Spleen (tissue), 13 donors: ENCODE measurements at places on chromosomes 7 and 10.

DNA sequence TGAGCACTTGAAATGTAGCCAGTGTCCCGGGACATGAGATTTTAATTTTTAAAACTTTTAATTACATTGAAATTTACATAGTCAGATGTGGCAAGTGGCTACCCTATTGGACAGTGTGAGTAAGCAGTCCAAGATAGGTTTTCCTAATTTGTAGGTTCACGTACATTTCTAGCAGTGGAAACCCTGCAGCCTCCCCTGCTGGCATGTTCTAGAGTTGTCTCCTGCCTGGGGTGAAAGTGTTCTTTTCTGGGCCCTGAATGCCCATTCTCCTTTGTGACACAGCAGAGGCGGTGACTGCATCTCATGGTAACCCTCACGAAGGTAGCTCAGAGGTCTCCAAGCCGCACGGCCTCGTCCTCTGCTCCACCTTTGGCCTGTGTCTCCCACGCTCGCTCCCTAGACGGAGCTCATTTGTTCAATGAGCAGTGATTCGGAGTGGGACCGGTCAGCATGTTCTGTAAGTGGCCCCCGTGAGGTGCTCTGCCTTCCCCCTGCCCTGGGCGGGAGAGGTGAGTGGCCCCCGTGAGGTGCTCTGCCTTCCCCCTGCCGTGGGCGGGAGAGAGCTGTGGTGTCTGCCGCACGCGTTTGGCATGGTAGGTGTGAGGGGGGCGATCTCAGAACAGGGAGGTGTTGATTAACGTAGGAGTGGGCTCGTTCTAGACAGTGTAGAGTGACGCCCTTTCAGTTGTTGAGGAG, 18.0 kb downstream of the WDR37 start:
- no peak for DNase-seq

GRCh38 chr10:128014236-128014635, 107.3 kb downstream of the PTPRE start:
- DNase-seq = no peak

GRCh38 chr10:109912335-109913281, 10.7 kb downstream of the XPNPEP1 start:
- no peak for DNase-seq

DNA sequence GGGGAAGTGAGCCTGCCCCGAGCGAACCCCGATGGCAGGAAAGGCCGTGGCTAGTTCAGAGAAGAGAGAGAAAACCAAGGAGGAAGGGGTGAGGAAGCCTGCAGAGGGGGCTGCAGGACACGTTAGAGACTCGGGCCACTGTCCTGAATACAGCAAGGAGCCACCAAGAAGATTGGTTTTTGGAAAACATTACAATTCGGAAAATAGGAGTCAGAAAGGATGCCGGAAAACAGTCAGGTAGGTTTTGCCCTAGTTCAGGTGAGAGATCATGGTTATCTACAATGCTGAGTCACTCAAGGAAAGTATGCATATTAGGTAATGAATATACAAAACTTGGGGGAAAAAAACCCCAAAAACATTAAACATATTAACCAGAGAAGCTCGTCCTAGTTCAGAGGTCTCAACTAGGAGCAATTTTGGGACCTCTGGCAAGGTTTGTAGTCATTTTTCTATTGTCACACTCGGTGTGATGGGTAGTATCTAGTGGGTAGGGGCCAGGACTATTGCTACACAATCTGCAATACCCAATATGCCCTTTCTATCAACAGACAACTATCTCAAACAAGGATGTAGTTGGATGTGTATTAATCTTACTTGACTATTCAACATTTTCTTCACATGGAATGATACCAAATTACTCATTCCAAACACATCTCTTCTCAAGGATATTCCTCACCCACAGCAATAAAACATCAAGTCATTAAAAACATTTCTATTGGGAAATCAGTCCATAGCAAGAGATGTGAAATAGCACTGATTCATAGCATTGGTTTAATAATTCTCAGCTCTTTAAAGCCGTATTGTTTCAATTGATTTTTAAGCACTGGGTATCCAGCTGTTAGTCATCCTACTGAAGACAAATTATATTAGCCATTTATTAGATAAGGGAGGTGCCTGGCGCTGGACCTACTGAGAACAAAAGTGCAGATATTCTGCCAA, 74.4 kb upstream of the RSU1 start:
- DNase-seq = peak; percentile 87

- DNase-seq = no peak
Observed at GRCh38 chr10:77629775-77630506, 7.7 kb downstream of the KCNMA1 start.

- no peak for DNase-seq
Observed at GRCh38 chr7:54831644-54832095, 72.7 kb upstream of the SEC61G start.

DNA sequence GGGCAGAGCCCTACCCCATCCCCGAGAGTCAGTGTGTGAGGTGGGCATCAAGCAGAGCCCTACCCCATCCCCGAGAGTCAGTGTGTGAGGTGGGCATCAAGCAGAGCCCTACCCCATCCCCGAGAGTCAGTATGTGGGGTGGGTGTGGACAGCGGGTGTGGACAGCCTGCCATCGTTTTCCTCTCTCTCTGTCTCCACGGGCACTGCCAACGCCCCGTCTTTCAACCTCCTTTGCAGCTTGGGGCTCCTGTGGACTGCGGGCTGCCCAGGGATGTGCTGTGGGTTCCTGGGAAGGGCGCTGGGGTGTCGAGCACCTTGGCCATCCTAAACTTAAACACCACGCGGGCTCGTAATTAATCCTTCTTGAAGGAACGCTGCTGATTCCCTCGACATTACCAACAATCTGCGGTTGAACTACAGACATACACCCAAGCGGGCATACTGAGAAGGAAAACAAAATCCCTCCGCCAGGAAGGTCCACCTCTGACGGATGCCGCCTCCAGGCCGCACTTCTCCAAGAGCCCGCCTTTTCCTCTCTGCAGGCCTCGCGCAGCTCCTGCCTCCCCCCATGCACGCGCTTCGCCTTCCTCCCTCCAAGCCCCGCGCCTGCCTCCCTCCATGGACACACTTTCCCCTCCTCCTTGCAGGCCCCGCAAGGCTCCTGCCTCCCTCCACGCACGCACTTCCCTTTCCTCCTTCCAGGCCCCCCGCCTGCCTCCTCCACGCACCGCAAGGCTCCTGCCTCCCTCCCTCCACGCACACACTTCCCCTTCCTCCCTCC, 65.1 kb downstream of the ADARB2 start:
- peak; percentile 68 for DNase-seq

DNA sequence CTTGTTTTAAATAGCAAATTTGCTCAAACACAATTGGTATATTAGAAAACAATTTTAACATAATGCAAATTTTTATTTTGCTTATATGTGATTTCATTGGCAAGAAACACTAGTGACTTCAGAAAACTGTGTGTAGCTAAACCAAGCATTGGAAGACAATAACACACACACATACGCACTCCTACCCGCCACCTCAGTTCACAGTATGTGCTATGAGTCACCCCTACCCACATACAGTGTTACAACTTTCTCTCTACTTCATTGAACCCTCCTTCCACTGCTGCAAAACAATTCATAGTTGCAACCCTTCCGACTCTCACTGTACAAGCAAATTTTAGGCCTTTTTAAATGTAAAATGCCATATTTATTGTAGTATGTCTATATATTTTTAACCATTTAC, 119.9 kb upstream of the THSD7A start:
- no peak for DNase-seq

DNA sequence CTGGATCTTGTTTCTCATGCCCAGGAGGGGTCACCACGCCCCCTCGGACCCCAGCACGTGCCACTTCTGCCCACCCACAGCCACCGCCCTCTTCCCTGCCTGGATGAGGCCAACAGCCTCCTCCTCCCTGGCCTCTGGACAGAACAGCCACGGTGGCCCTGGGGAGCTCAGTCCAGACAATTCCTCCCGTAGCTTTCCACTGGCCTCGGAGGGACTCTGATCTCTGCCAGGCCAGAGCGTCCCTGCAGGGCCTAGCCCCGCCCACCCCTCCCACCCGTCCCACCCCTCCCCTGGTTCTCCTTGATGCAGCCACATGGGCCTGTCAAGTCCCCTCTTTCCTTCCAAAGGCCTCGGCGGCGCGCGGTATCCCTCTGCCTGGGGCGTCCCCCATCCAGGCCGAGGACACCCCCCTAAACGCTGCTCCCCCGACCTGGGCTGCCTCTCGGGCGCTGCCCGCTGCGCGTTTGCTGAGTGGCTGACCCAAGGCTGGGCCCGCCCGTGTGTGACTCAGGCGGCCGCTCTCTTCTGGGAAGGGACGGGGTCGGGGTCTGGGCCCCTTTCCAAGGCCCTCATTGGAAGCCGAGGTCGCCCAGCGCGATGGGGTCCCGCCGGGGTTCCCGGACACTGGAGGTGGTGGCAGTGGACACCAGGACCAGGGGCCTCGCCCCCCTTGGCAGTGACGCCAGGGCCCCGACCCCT, 557 bp downstream of the TMEM120A start:
- peak; percentile 87 for DNase-seq

GRCh38 chr10:93850031-93851015, 43.5 kb upstream of the SLC35G1 start:
- no peak for DNase-seq

DNA sequence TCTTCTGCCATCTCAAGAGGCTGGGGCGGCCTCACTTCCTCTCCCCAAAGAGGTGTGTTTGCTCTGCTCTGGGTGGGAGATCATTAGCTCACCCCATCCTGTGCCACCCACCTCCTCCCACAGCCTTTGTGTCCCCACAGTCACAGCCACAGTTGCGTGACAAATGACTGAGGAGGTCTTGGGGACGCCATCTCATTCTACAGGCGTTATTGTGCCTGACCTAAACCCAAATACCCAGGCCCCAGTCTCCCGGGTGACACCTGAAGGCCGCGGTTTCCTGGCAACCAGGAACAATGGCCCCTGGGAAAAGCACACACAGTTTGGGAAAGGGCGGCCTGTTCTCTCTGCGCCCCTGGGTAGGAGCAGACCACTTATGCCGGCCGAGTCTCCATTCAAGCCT, 51.6 kb downstream of the SLIT1 start:
- DNase-seq = peak; percentile 36

DNA sequence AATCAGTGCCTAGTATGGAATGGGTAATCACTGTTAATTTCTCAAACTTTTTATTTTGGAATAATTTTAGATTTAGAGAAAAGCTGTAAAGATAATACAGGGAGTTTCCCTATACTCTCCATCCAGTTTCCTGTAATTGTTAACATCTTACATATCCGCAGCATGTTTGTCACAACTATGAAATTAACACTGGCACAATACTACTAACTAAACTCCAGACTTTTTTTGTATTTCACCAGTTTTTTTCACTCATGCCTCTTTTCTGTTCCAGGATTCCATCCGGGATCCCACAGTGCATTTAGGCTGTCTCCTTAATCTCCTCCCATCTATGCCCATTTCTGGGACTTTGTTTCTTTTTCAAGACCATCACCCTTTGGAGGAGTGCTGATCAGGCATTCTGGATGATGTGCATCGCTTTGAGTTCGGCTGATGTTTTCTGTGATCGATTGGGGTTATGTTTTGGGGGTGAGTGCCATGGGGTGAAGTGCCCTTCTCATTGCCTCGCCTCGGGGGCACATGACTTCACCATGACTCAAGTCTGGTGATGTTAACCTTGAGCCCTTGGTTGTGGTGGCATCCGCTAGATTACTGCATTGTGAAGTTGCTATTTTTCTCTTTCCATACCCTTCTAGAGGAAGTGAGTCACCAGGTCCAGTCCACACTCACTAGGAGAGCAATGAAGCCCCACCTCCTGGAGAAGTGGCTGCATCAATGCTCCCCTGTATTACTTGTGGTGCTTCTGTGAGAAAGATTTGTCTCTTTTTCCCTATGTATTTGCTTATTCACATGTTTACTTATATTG, 43.9 kb upstream of the GRB10 start:
- DNase-seq = no peak

GRCh38 chr7:1696671-1697498, 26.8 kb downstream of the ELFN1 start:
- peak; percentile 58 for DNase-seq

- no peak for DNase-seq
Observed at GRCh38 chr10:102240467-102241031, 763 bp downstream of the PITX3 start.

- no peak for DNase-seq
Observed at GRCh38 chr10:98408799-98409198, 6.2 kb downstream of the PYROXD2 start.

DNA sequence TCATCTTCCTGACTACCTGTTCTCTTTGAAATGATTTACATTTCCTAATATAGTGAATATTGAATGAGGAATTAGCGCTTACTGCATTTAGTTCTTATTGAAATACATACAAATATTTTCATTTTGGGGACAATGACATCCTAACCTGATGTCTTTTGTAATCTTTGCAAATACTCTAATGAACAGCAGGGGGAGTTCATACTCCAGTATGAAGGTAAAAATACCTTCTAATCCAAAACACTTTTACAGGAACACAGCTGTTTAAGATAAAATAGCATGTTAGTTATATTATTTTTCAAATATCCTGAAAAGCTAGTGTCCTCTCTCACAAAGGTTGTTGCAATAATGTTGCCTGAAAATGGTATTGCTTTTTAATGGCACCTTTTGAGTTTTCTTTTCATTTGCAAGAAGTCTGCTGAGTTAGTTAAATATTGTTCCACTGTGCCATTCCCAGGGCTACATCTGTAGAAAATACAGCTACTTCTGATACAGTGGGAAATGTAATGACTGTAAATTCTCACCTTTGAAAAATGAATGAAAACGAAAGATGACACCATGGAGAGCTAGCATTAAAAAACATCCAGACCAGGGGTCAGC, 400.0 kb downstream of the PHF14 start:
- DNase-seq = no peak

DNA sequence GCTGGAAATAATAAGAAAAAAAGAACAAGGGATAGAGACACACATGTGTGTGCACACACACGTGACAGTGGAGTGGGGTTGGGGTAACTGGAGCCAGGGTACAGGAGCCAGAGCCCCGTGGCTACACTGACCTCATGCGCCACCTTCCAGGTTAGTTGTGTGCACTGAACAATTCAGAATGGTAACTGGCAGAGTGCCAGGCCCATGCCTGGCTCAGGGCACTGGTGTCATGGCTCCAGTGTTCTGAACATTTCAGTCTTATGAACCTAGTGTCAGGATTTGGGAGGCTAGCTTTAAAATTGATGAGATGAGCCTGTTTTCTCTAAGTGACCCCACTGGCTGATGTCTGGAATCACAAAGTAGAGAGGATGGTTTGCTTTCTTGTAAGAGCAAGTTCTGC, 269.6 kb downstream of the SORCS3 start:
- no peak for DNase-seq
